Smooth muscle cell of trachea (primary cell): ENCODE measurements at places on chromosomes 2 and 18. TPM values are rescaled to one million over a fixed set of nuclear protein-coding genes. Genes with fewer than 3 reads are reported as not detected.

Gene NUP35
- 6.8 and 15.4 TPM in 2 replicates for total RNA-seq

Gene TUBA3E
- total RNA-seq: not detected in 2 replicates

Gene MYOM1
- 0.15 and 0.99 TPM in 2 replicates for total RNA-seq

Gene ANKRD62
- total RNA-seq: not detected in 2 replicates

Gene AKAIN1
- total RNA-seq: not detected in 2 replicates

Gene SLC19A3
- total RNA-seq: 0.17 and 0.29 TPM in 2 replicates

Gene CD8B2
- not detected in 2 replicates for total RNA-seq

Gene GAL3ST2
- total RNA-seq: 0.15 TPM in 1 of 2 replicates, not detected in the other

Gene ALLC
- not detected in 2 replicates for total RNA-seq

Gene TSGA10
- 2.0 and 7.6 TPM in 2 replicates for total RNA-seq

Gene GKN2
- total RNA-seq: not detected in 2 replicates
